ENCODE measurements at places on chromosomes 2 and 18.
A peak's percentile ranks its signal among the peaks of the same experiment; 100 is the strongest.

GRCh38 chr2:66813525-66813924 is 378.6 kb downstream of the MEIS1 start:
- no peak for DNase-seq

- DNase-seq, result peak; percentile 25
Observed at GRCh38 chr18:35582899-35583558, 1.5 kb downstream of the GALNT1 start.

DNA sequence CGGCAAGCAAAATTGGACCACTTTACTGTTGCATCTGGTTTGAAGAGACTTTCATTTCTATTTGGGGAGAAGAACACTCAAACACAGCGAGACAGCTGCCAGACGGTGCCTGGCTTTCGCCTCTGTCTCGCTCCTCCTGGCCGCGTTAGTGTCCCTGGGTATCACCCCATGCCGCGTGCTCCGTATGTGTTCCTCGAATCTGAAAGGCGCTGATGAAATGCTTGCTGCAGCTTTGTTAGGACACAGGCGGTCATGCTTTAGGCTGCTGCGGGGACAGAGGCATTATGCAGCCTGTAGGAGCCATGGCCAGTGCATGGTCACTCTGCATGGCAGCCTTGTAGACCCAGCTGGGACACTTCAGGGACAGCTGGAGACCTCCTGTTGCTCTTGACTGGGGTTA is 53.9 kb downstream of the LDLRAD4 start:
- DNase-seq, result no peak

GRCh38 chr2:224145751-224146355 is 106.8 kb upstream of the SERPINE2 start:
- no peak for DNase-seq

DNA sequence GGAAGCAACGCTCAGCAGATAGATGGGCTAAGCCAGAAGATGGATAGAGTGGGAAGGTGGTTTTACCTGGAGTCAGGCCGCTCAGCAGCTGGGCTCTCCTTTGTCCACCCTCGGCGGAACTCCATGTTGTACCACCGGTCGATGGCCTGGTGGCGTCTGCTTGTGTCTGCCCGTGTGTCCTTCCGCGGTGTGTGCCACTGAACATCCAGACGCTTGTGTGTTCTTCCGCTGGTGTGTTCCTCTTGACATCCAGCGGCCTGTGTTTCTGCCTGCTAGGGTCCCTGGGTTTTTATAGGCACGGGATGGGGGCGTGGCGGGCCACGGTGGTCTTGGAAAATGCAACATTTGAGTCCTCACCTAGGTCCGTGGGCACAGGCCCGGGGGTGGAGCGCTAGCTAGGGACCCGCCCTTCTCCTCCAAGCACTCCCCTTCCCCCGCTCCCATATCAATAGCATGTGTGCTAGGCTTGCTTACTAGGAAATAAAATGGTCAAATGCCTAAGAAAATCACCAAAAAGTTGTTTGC is 1431.7 kb upstream of the ACVR2A start:
- no peak for DNase-seq

- DNase-seq, result no peak
Observed at GRCh38 chr2:12910431-12910830, 193.7 kb downstream of the TRIB2 start.

DNA sequence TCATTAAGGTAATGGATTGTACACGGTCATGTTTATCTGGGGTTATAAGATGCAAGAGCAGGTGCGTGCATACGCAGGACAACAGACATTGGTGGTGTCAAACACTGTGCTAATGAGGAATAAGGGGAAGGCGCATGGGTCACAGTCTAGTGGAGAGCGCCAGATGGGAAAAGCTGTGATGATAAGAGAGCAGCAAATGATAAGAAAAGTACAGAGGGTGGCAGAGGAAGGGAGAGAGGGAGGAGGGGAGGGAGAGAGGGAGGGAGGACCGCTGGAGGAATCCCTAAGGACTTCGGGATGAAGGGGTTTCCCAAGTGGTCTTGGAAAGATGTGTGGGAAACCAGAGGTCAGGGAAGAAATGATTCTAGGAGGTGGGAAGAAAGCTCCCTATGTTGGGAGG is 2.9 kb downstream of the TNFRSF11A start:
- no peak for DNase-seq

DNA sequence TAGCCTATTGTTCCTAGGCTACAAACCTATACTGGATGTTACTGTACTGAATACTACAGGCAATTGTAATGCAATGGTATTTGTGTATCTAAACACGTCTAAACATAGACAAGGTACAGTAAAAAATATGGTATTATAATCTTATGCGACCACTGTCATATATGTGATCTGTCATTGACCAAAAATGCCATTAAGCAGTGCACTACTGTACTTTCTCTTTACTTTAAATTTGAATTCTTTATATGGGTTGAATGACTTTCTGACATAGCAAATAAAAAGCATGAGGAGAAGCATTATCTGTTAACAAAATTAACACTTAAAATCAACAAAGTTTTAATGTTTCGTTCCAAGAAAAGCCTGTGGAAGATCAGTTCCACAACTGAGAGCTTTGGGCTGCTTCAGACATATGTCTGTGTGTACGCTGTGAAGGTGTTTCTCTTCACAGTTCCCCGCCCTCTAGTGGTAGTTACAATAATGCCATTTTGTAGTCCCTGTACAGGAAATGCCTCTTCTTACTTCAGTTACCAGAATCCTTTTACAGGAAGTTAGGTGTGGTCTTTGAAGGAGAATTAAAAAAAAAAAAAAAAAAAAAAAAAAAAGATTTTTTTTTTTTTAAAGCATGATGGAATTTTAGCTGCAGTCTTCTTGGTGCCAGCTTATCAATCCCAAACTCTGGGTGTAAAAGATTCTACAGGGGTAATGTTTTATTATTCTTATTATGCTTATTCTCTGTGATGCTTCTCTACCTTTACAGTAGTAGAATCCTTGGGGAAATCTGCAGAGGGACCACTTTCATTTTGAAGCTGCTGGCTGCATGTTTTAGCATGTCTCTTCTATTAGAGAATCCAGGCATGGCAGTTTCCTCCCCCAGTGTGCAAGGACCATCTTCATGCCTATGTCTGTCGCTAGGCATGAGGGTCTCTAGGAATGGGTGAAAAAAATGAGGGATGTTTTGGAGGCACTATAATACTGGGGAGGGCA is 54.5 kb downstream of the SCN2A start:
- DNase-seq, result no peak

GRCh38 chr18:60092073-60092472 is 192.3 kb downstream of the PMAIP1 start:
- DNase-seq, result no peak

DNA sequence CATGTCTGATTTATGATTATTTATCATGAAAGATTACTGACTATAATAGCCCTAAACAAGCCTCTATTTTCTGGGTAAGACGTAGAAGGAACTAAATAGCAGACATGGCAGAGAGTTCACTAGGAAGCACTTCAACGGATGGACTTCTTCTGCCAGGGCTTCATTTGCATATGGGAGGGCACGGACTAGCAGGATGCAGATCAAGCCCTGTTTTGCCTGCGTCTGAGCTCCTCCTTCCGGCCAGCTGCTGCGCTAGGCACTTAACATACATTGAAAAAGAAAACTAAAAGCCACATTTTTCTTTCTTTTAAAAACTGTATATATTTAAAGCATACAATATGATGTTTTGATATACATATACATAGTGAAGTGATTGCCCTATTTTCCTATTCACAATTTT is 340.0 kb upstream of the MEX3C start:
- peak; percentile 19 for DNase-seq

DNA sequence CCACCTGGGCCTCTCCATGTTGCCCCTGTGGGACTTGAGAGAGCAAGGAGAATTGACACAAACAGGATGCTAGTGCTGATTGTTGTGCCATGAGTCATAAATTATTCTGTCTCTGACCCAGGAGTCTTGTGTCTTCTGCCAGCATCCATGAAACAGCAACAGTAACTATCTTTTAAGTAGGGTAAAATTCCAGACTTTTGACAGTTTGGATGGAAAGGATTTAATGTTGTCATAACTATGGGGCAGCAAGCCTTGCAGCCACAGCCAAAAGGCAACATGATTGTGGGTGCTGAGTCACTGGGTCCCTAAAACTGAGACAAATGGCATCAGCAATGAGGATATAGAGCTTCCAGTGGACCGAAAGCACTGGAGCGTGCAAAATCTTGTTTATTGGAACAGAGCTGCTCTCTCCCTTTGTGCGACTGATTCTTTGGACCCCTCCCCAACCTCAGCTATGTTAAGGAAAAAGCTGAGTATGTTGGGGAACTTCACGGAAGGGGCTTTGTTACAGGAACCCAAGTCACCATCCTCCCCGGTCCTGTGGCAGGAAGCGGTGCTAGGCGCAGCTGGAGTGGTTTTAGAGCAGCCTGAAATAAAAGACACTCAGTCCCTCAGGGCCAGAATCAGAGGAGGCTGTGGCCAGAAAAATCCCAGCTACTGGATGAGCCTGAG is 9.6 kb upstream of the ITPRIPL1 start:
- peak; percentile 46 for DNase-seq

- no peak for DNase-seq
Observed at GRCh38 chr2:150532879-150533278, 45.4 kb upstream of the RND3 start.

GRCh38 chr2:117717072-117717471 is 97.4 kb upstream of the DDX18 start:
- no peak for DNase-seq

- no peak for DNase-seq
Observed at GRCh38 chr18:42064109-42064508, 109.1 kb downstream of the PIK3C3 start.

DNA sequence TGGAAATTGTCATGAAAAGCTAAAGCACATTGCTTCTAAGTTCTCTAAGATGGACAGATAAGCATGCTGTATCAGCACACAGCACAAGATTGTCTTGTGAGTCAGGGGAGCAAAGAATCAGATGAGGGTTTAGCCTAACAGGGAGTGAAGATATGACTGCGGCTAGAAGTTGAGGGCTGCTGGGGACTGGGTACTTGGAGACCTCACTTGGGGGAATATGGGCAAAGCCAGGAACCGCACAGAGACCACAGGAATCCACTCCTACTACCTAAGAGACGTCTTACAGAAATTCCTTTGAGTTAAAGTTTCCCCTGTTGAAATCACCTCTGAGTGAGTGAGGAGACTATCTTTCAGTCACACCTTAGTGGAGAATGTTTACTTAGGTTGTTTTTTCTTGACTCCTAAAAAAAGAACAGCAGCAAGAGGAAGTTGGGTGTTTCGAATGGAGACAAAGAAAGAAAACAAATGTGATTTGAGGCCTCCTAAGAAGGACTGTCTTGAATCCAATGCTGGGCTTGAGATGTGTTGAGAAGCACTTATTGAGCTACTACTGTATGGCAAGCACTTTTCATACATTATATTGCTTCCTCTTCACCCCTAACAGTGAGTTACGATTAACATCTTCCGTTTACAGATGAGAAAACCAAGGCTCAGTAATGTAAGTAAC is 100.7 kb downstream of the ANKRD44 start:
- DNase-seq, result no peak

DNA sequence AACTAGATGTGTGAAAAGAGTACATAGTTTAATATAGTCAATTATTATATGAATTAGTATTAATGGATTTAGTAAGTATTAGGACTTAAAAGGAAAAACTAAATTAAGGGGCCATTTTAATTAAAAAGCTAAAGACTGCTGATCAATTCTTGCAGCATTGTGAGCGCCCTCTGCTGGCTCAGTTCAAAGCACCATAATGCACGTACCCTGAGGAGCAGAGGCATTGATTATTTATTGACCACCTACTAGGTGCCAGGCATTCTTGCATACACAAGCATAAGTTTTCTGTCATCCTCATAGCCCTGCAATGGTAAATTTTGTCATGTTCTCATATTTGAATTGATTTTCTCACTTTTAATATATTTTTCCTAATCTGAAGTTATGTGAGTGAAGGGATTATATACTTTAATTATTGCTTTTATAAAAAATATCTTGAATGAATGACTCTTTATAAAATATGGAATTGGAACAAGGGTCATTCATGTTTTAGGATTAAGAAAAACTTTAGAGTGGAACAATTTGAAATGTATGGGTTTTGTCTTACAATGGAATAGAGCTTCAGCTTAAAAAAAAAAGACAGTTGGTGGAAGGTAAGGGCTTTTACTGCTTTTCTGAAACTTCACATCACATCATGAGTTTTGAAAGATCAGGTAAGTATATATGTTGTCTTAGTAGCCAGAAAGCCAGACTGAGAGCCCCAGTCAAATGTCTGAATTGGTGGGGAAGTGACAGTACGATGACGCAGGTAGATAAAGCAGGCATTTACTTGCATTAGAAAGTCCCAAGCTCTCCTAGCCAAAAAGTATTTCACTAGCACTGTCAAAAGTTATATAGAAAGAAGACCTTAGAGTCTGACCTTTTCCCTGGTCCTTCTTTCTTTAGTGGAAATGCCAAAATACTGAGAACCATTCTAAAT is 9.7 kb downstream of the ITGA4 start:
- peak; percentile 70 for DNase-seq

- DNase-seq, result no peak
Observed at GRCh38 chr2:16241166-16242160, 301.1 kb downstream of the MYCN start.

- no peak for DNase-seq
Observed at GRCh38 chr2:80326214-80326613, 21.7 kb upstream of the LRRTM1 start.

DNA sequence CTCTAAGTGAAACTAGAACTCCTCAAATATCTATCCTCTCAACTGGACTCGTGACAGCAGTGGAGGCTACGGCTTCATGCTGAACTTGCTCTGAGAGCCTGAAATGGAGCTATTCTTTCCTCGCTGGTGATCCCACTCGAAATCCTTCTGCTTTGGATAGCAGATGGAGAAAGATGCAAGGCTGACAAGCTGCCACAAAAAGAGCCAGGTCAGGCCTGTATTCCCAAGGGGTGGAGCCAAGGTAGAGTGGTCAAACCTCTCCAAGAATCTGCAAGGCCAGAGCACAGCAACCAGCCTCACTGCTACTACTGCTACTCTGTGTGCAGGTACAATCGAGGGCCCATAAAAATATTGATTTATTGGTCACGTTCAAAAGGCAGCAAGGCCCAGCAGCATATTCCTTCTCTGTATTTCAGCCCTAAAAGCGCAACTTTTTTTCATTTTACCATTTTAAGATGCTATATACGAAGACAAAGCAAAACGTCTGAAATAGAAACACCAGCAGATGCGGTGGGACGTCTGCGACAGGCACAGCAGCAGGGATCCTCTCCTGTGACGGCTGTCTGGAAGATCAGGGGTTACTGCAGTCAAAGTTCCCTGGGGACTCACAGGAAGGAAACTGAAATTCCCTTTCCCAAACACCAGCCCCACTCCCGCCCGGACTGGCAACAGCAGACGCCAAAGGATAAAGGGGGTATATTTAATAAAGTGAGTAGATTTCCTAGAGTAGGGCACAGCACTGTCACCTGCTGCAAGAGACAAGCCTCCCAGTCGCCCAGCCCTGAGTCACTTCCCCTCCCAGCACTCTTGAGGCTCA is 2.4 kb downstream of the SPRED2 start:
- no peak for DNase-seq

Data from natural killer cell (primary cell).